ENCODE measurements at places on chromosomes 16 and 17.

DNA sequence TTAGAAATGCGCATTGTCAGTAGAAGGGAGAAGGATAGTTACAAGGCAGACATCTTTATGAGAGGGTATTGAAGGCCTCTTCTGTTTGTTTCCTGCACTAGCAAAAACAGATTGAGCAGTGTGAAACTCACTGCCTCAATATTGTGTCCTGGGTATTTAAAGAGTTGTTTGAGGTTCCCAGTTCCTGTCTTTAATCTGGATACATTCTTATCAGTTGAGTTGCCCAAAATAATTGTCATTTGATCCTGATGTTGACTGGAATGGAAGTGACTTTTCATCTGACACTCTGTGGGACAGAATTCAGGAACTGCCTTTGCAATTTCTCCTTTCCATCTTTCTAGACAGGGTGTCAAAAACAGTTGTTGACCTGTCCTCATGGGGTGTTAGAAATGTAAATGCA lies 1.7 kb downstream of the ATP6V0A1 start:
- DNase-seq = no peak
- H3K36me3 ChIP-seq = no peaks in the 10 kb centered on the region
- no peak overlapping the region for H3K27ac ChIP-seq
- no peak overlapping the region for H3K4me3 ChIP-seq
- peaks cover 9% of the 10 kb centered on the region for H3K4me1 ChIP-seq
- H3K27me3 ChIP-seq = no peaks in the 10 kb centered on the region

GRCh38 chr17:83143817-83144231 lies 64.4 kb downstream of the METRNL start:
- H3K4me3 ChIP-seq = no peak overlapping the region
- no peak overlapping the region for H3K27ac ChIP-seq
- no peaks in the 10 kb centered on the region for H3K27me3 ChIP-seq
- no peaks in the 10 kb centered on the region for H3K4me1 ChIP-seq
- no peaks in the 10 kb centered on the region for H3K36me3 ChIP-seq

GRCh38 chr17:31385428-31386285 lies 5.8 kb upstream of the RAB11FIP4 start:
- H3K36me3 ChIP-seq = no peaks in the 10 kb centered on the region
- H3K27me3 ChIP-seq = peaks cover 11% of the 10 kb centered on the region
- no peak overlapping the region for H3K27ac ChIP-seq
- no peak for DNase-seq
- no peaks in the 10 kb centered on the region for H3K4me1 ChIP-seq

DNA sequence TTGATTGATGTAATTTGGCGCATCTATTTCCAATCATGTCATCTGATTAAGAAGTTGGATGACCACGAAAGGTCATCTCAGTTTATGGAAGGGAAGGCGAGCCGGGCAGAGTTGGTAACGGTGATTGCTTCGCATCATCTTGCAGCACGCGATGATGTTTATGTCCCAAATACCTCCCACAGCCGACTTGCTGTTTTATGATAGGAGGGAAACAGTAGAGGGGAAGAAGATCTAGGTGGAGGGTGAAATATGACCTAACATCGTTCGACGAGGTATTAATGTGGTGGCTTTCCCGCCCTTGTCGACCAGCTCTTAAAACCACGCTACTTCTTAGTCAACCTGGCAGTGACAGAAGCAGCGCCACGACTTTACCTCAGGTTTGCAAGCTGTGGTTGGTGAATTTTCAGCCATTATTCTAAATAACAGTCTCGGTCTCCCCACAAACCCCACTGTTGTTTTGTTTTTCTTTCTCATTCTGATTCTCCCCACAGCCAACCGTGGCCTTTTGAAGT lies 805 bp upstream of the TANC2 start:
- peak; percentile 12 for DNase-seq
- peaks cover 15% of the 10 kb centered on the region for H3K4me1 ChIP-seq
- H3K4me3 ChIP-seq = peak overlapping the region; percentile 52
- H3K36me3 ChIP-seq = no peaks in the 10 kb centered on the region
- peak overlapping the region; percentile 85 for H3K27ac ChIP-seq

DNA sequence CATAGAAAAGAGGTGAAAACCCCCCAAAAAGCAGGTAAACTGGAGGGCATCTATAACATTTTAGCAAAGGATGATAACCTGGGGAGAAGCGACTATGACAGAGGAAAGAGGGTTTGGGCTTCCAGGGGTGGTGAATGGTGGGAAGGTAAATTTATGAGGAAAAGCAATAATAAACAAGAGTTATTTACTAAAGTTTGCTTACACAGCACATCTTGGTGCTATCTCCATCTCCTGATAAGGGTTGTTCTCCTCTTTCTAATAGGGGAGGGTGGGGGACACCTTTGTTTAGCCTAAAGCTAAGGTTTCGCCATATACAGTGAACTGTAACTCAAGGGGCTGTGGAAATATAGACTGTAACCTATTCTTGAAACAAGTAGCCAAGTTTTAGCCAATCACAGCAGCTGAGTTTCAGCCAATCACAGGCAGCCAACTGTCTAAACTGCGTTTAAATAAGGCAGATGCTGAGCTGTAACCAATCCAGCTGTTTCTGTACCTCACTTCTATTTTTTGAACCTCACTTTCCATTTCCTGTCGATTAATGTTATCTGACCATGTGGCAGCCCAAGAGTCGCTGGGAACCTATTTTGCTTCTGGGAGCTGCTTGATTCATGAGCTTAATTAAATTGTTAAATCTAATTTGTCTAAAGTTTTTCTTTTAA lies 191.8 kb downstream of the MAP2K6 start:
- DNase-seq = no peak
- peaks cover 6% of the 10 kb centered on the region for H3K4me1 ChIP-seq
- no peak overlapping the region for H3K27ac ChIP-seq

GRCh38 chr17:296906-297690 lies 55.5 kb downstream of the RPH3AL start:
- no peaks in the 10 kb centered on the region for H3K36me3 ChIP-seq
- no peak overlapping the region for H3K4me3 ChIP-seq
- no peak overlapping the region for H3K27ac ChIP-seq
- H3K4me1 ChIP-seq = no peaks in the 10 kb centered on the region
- no peak for DNase-seq

GRCh38 chr16:7236824-7237410 lies 95.7 kb upstream of the RBFOX1 start:
- H3K4me1 ChIP-seq = no peaks in the 10 kb centered on the region
- H3K4me3 ChIP-seq = no peak overlapping the region
- no peak for DNase-seq
- no peaks in the 10 kb centered on the region for H3K36me3 ChIP-seq
- H3K27ac ChIP-seq = no peak overlapping the region

GRCh38 chr16:9183682-9184353 lies 92.4 kb downstream of the HAPSTR1 start:
- no peak overlapping the region for H3K27ac ChIP-seq
- H3K36me3 ChIP-seq = no peaks in the 10 kb centered on the region
- H3K27me3 ChIP-seq = no peaks in the 10 kb centered on the region
- H3K4me1 ChIP-seq = peaks cover 3% of the 10 kb centered on the region
- no peak overlapping the region for H3K4me3 ChIP-seq
- DNase-seq = no peak

GRCh38 chr17:13995856-13996271 lies 73.4 kb upstream of the COX10 start:
- no peaks in the 10 kb centered on the region for H3K36me3 ChIP-seq
- no peak overlapping the region for H3K4me3 ChIP-seq
- no peaks in the 10 kb centered on the region for H3K27me3 ChIP-seq
- H3K27ac ChIP-seq = no peak overlapping the region
- DNase-seq = no peak

DNA sequence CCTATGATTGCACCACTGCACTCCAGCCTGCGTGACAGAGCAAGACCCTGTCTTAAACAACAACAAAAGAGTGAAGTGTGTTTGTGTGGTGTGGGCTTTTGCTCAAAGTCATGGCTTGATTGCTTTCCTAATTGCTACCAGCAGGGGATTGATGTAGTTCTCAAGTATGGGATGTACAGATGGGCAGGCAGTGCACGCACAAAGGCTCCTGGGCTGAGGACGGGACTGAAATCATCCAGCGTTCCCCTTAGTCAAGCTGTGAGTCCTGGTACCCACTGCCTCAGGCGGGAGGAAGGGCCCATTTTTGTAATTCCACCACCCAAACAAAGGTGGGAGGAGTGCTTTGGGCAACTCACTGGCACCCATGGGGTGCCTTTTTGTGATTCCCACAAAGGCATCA lies 47.3 kb downstream of the GDE1 start:
- no peaks in the 10 kb centered on the region for H3K27me3 ChIP-seq
- H3K4me3 ChIP-seq = no peak overlapping the region
- DNase-seq = no peak
- H3K27ac ChIP-seq = no peak overlapping the region
- no peaks in the 10 kb centered on the region for H3K4me1 ChIP-seq

DNA sequence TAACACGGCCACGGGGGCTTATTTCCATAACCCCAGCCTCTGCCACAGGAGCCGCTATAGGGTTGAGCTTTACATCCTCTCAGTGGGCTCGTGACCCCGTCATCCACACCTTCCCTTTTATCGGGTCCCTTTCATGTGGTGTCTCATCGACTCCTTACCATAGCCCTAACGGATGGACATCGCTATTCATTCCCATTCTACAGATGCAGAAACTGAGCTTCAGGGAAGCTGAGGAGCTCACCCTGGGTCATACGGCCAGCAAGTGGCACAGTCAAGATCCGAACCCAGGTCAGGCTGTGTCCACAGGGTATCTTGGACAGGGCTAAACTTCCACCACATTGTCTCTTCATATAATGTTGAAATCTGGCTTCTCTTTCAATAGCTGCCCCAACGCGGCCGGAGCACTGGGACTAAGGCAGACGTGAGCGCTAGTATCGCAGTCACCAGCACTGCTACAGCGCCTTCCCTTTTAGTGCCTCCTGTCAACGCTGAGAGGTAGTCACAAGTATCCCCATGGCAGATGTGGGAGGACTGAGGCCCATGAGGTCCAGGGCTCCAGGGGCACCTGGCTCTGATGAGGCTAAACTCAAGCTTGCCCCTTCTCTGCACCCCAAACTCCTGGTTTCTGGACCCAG lies 50.8 kb downstream of the SOCS1 start:
- no peak for DNase-seq
- no peak overlapping the region for H3K4me3 ChIP-seq
- H3K27ac ChIP-seq = no peak overlapping the region

- peaks cover 5% of the 10 kb centered on the region for H3K4me1 ChIP-seq
- peaks cover 41% of the 10 kb centered on the region for H3K27me3 ChIP-seq
- no peak for DNase-seq
- H3K4me3 ChIP-seq = no peak overlapping the region
- H3K27ac ChIP-seq = no peak overlapping the region
Observed at GRCh38 chr17:45425984-45426413, 6.7 kb downstream of the ARHGAP27 start.

DNA sequence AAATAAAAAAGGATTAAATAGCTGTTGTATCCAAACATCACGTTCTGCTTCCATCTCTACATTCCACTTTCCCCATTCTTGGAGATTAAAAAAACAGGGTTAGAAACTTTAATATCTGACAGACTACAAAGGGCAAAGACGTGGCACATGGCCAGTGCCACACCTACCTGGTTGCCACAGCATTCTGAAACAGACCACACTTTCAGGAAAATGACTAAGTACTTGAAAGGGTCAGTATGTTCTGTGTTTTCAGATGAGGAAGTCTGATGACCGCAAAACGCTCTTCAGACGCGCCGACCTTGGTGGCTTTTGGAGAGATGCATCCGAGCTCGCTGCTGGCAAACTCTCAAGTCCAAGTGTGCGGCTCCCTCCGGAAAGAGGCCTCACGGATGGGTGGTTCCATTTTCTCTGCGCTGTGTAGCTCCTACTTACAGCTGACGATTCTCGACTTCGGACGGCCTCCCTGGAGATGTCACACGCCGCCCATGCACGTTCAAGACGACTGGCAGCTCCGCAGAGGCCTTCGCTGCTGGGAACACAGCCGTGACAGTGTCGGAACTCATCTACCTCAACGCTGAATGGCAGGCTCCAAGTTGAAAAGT lies 15.5 kb downstream of the MAP1LC3B start:
- no peaks in the 10 kb centered on the region for H3K4me1 ChIP-seq
- H3K27ac ChIP-seq = no peak overlapping the region
- DNase-seq = no peak
- H3K27me3 ChIP-seq = no peaks in the 10 kb centered on the region
- no peak overlapping the region for H3K4me3 ChIP-seq

DNA sequence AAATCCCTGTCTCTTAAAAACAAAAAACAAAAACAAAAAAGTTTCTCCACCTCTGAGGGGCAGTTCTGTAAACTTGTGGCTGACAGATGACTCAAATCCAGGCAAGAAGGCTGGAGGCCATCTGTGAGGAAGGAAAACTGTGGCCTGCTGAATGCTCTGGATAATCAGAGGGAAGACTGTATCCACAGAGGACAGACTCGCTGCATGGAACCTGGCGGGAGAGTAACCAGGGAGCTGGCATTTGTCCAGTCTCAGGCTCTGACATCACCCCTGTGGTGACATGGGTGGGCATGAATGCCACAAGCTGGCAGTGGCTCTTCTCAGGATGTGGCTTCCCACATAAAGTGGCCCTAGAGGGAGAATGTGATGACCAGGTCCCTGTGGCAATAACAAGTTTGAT lies 2.8 kb upstream of the KSR1 start:
- no peaks in the 10 kb centered on the region for H3K27me3 ChIP-seq
- H3K4me1 ChIP-seq = peaks cover 7% of the 10 kb centered on the region
- H3K36me3 ChIP-seq = no peaks in the 10 kb centered on the region
- DNase-seq = no peak
- no peak overlapping the region for H3K4me3 ChIP-seq

DNA sequence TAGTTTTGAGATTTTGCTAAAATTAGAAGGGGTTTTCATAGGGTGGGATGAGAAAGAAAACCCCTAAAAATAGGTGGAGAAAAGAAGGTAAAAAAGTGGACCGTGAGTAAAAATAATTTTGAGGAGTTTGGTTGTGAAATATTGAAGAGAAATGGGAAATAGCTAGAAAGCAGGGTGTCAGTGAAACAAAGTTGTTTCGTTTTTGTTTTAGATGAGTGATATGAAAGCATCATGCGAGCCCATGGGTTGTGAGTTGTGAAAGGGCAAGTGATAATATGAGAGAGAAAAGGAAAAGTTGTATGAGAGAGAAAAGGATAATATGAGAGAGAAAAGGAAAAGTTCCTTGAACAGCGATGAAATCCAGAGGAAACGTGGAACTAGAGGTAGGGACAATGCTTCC lies 7.3 kb upstream of the SMIM36 start:
- no peaks in the 10 kb centered on the region for H3K27me3 ChIP-seq
- no peaks in the 10 kb centered on the region for H3K4me1 ChIP-seq
- no peak for DNase-seq
- H3K27ac ChIP-seq = no peak overlapping the region
- H3K4me3 ChIP-seq = no peak overlapping the region

- H3K4me3 ChIP-seq = no peak overlapping the region
- H3K27ac ChIP-seq = no peak overlapping the region
- peaks cover 10% of the 10 kb centered on the region for H3K36me3 ChIP-seq
- H3K27me3 ChIP-seq = no peaks in the 10 kb centered on the region
Observed at GRCh38 chr17:68249354-68249765, 1.5 kb downstream of the AMZ2 start.

DNA sequence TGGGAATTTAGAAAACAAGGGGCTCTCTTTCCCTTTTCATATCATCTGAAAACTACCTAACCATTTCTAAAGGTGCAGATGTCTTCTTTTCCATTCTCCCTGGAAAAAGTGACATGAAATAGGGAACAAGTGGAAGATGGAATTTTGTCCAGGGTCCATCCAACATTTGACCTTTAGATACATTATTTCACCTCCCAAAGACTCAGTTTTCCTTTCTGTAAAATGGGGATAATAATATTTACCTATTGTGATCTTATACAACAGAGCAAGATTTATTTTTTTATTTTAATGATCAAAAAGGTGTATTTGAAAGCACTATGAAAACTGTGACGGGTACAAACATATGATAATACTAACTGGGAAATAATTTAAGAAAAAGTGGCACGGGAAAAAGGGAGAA lies 106.3 kb downstream of the HS3ST3A1 start:
- no peak overlapping the region for H3K4me3 ChIP-seq
- H3K4me1 ChIP-seq = no peaks in the 10 kb centered on the region
- DNase-seq = no peak
- no peaks in the 10 kb centered on the region for H3K36me3 ChIP-seq
- no peak overlapping the region for H3K27ac ChIP-seq
- no peaks in the 10 kb centered on the region for H3K27me3 ChIP-seq
